ENCODE measurements at places on chromosomes 3 and 15.

DNA sequence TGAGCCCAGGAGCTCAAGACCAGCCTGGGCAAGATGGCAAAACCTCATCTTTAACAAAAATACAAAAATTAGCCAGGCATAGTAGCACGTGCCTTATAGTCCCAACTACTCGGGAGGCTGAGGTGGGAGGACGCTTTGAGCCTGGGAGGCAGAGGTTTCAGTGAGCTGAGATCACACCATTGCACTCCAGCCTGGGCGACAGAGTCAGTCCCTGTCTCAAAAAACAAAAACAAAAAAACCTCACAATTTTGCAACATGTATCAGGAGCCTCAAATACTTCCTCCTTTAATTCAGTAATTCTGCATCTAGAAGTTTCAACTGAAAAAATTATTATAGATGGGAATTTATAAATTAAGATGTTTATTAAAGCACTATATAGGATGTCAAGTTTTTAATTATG is 1.1 kb downstream of the MRPL47 start:
- no peak for DNase-seq

DNA sequence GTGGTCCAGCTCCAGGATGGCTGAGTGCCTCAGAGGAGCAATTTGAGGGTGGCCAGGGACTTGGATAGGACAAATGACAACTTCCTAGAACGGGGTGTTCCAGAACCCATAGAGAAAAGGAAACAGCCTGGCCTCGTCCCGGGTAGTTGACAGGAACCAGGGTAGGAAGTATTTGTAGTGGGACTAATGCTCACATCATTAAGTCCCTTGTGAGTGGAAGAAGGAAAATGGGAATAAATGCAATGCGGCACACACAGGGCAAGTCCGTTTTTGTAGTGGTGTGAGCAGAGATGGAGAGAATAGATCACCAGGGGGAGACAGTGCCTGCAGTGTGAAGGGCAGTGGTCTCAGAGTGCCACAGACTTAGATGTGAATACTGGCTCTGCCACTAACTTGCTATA is 19.6 kb downstream of the TIMP4 start:
- no peak for DNase-seq

- DNase-seq, result no peak
These were observed 2.1 kb upstream of the SPINT1 start for GRCh38 chr15:40841741-40842140.

GRCh38 chr3:152305075-152305474 is 36.3 kb downstream of the MBNL1 start:
- no peak for DNase-seq

DNA sequence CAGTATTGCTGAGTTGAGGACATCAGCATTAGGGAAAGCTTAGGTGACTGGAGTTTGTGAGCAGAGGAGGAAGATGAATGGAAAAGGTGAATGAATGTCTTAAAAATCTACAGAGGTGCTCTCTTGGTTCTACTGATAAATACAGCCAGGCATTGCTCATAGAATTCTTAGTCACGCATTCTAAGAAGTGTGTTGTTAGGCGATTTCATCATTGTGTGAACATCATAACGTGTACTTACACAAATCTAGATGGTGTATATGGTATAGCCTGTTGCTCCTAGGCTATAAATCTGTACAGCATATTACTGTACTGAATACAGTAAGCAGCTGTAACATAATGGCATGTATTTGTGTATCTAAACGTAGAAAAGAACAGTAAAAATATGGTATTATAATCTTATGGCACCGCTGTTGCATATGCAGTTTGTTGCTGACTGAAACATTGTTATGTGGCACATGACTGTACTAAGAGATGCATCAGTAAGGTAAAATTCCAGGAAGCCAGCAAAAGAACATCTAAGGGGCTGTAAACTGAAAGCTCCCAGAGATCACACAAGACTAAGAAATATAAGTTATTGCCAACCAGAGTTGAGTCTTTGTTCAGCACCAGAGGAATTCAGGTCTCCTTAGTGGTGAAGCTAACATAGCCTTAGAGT is 42.9 kb upstream of the ASB14 start:
- DNase-seq, result no peak

- no peak for DNase-seq
These were observed 161.8 kb upstream of the IQSEC1 start for GRCh38 chr3:13235079-13235478.

- DNase-seq, result no peak
These were observed 8.9 kb downstream of the XIRP1 start for GRCh38 chr3:39183211-39184080.

GRCh38 chr3:171257251-171258203 is 202.7 kb downstream of the TNIK start:
- no peak for DNase-seq

DNA sequence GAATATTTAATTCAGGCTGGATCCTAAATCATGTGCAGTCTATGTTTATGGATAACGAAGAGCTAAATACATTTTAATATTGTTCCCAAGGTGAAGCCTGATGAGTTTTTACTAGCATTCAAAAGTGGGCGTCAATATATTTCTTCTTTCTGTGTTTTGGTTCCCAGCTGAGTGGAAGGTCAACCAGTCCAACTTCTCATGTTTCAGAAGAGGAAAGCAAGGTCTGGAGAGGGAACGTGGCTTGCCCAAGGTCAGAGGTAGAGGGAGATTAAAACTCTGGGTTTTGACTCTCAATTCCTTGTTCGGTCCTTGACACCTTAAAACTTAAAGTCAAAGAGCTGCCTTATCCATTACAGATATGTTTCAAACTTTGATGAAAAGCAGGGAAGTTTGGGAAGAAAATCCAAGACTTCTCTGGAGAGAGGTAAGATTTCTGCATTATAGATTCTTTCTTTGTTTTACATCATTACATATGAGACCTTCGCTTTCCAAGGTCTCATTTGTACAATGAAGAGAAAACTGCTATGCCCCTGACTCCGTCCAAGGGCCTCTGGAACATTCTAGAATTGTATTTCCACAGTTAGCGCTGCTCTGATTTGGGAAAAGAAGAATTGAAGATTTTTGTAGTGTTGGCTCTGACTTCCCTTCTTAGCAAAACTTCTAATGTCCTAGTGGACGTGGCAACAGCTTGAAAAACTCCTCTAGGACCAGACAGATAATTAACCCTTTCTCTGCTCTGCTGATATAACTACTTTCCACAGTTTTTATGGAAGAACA is 57.7 kb upstream of the HES1 start:
- no peak for DNase-seq

DNA sequence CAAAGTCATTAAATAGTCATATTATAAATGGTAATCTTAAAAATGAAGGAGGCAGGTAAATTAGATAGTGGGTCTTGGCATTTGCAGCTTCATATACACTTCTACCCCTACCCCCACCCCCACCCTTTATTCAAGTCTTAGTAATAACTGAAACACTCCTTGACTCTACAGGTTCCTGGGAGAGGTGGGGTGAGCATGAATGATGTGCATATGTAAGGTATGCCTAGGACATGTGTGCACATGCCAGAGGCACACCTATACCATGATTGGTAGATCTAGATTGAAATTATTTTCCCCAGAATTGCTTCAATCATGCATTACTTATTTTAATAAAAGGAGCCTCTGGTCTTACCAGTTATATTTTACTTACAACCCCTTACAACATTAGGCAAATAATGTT is 40.1 kb upstream of the PDCD6IP start:
- DNase-seq, result no peak

DNA sequence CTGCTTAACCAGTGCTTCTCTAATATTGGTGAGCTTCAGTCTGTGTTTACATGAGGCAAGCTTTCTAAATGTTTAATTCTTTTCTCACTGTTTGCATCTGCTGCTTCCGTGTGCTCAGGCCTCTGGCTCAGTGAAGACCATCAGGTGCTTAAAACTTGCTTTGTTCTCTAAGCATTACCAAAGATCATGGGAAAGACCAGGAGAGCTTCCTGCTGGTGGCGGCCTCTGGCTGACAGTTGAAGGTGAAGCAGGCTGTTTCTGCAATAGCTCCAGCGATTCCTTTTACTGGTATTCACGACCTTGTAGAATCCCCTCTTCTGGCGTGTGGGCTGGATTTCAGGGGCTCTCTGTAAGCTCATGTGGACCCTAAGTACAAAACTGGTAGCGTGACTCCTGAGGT is 45.1 kb downstream of the EDEM1 start:
- DNase-seq, result no peak

DNA sequence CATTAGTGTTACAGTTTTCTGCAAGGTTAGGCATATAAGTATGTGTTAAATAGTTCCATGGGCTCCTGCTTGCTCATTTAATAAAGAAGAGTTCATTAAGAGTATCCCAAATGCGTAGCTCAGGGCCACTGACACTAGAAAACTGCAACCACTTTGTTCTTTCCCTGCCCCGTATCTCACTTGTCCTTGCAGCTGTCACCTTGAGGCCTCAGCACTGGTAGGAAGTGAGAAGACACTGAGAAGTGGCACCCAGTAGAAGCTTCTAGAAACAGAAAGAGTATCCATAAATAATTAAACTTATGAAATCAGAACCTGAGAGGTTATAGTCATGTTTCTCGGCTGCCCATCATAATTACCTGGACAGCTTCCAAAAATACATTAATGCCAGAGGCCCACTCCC is 266.0 kb downstream of the KCNMB2 start:
- DNase-seq, result no peak

All from stimulated activated CD4-positive, alpha-beta T cell treated with anti-CD3 and anti-CD28 coated beads, Interleukin-2, amount 100 ng/mL, for 48 hours (primary cell).